ENCODE measurements at places on chromosomes 16 and 17.

- no peak for DNase-seq
Observed at GRCh38 chr17:21296097-21297025, 11.8 kb downstream of the MAP2K3 start.

DNA sequence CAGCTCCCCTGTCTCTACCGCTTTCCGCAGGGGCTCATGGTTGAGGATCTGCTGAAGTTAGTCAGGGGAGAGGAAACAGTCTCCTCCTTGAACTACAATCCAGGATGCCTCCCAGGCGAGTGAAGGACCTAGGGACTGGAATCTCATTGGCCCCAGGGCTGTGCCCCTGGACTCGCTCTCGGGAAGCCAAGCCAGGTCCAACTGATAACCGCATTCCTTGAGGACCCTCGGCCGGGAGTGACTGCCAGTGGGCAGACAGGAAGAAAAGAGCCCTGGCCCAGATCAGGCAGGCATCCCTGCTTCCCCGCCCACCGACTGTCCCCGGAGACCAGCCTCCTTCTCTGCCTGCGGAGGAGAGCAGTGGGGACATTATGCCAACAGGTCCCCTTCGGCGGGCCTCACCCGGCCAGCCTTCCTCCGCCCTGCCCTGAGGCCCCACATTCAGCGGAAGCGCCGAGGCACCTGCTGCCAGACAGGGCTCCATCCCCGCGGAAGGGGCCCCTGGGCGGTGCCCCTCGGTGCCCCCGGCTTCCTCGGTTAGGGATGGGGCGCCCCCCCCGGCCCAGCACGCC, 776 bp downstream of the LRRC75A start:
- no peak for DNase-seq

DNA sequence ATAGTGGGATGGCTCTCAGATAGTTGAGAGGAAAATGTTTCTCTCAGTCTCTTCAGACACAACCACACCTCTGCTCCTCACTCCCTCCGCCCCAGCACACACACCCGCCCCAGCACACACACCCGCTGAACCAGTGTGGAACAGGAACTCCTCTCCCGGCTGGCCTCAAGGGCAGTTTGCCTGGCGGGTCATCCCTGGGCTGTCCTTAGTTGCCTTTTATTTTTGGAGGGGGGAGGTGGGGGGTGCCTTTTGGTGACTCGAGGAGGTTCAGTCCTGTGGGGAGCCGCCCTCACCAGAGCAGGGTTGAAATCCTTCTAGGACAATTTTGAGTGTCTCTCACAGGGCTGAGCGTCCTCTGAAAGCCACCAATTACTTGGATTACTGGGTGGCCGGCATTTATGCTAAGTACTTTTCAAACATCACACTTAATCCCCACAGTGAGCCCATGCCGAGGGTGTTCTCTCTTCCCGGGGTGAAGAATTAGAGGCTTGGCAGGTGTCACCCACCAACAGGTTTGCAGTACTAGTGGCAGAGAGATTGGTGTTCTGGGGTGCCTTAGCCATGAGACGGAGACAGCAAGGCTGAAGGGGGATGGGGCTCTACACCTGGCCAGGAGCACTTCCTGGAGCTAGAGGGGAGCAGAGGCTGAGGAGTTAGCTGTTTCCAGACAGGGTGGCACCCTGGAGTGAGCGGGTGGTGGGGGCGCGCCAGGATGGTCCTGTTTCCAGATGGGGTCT, 2.8 kb downstream of the RASD1 start:
- no peak for DNase-seq

DNA sequence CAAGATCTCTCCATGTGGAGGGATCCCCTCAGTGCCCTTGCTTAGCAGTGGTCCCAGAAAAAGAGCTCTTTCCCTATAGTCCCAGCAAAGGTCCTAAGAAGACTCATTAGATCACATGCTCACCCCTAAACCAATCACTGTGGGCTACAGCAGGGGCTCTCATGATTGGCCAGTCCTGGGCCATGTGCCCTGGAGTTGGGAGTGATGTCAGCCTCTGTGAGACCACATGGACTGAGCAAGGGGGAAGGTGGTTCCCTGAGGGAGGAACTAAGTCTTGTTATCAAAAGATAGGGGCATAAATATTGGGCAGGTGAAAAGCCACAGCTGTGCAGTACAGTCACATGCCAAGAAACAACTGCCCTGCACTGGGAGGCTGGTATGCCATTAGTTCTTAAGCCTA, 51.3 kb downstream of the SCNN1B start:
- DNase-seq = no peak
